ENCODE measurements at places on chromosomes 11 and 22.

DNA sequence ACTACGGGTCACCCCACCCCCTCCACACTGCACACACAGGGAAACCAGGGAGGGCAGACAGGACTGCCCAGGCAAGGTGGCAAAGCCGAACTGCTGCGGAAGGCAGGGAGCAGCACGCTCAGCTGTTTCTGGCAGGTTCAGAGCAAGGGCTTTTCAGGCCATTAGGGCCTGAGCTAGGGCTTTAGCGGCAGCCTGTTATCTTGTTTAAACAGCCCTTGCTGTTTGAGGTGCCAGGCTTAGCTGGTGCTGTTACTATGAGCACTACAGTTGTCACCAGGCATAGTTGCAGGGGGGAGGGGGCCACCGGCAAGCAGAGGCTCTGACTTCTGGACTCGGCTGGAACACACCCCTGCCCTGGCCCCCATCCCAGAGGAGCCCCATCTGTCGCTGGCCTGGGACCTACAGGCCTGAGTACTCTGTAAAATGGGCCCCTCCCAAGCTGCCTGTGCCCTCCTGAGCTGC is 34.9 kb downstream of the RSPH14 start:
- H3K36me3 ChIP-seq = no peaks in the 10 kb centered on the region
- H3K27ac ChIP-seq = no peak overlapping the region
- no peak for DNase-seq
- no peaks in the 10 kb centered on the region for H3K27me3 ChIP-seq
- H3K4me1 ChIP-seq = peaks cover 21% of the 10 kb centered on the region

- DNase-seq = no peak
- H3K27ac ChIP-seq = no peak overlapping the region
- no peaks in the 10 kb centered on the region for H3K27me3 ChIP-seq
- H3K4me1 ChIP-seq = peaks cover 14% of the 10 kb centered on the region
Measured at GRCh38 chr11:121890377-121890776, 225.6 kb downstream of the BLID start.

DNA sequence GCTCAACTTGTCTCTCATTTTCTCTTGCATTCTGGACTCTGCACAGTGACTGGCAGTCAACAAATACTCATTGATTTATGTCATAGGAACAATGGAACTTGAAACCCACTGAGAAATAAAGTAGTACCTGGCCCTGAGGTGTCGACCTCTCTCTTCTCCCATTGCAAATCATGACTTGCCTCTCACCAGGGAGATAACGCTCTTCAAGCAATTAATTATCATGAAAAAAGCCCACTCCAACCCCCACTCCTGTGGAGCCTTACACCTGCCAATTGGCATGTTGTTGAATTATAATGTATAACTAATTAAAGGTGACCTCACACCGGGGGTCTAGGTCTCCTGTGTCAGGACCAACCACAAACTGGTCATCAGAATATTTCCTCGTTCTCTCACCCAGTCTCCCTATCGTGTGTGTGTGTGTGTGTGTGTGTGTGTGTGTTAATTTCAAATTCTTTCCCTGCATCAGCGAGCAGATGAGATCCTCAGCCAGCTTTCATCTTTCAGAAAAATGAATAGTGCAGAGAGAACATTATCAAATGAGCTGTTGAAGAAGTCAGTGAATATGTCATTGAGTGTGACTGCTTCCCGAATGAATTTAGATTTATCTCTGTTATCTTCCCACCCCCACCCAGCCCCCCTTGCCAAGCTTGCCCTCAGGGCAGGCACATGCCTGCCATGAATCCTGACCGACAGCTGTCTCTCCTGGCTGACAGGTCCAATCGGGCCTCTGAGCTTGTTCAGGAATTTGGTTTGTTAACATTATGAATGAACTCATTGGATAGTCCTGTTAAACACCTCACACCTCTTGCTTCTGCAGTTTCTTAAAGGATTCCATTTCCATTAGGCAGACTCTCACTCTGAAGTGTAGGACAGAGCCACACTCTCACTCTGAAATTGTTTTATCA is 357.4 kb downstream of the INSC start:
- no peaks in the 10 kb centered on the region for H3K27me3 ChIP-seq
- H3K4me1 ChIP-seq = no peaks in the 10 kb centered on the region
- no peak overlapping the region for H3K4me3 ChIP-seq
- H3K36me3 ChIP-seq = no peaks in the 10 kb centered on the region
- no peak overlapping the region for H3K27ac ChIP-seq

DNA sequence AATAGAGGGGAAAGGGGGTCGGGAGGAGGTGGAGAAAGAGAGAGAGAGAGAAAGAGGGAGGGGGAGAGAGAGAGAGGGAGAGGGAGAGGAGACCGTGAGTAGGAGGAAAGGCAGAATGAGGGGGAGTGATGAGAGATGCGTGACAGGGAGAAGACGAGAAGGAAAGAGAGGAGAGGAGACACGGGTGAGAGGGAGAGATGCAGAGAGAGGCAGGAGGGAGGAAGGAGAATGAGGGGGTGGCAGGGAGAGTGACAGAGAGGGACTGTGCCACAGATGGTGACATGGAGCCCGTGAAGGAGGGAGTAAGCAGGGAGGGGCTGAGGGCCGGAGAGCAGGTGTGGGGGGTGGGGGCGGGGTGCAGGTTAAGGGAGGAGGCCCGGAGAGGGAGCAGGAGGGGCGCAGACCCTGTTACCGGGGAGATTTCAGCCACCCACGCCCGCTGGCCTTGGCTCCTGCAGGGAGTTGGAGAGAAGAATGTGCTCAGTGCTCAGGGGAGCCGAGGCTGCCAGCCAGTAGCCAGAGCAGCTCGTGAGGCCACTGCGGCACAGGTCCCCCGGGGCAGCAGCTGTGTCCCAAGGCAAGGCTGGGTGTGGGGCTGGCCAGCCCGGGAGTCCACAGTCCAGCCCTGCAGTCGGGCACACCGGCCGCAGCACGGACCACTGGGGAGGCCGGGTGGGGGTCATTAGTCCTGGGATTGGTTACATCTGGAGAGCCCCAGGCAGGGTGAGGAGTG is at the start of gene SSTR3:
TSS of gene SSTR3 (minus strand) at position 304 of the 733 bp plus-strand sequence. CDS start 4,674 bp downstream, outside the sequence.
- H3K4me1 ChIP-seq = no peaks in the 10 kb centered on the region
- H3K27ac ChIP-seq = no peak within 1 kb of the TSS
- DNase-seq = peak; percentile 61
- no peak within 1 kb of the TSS for H3K4me3 ChIP-seq
